ENCODE measurements at places on chromosomes 1 and 21.
A peak's percentile ranks its signal among the peaks of the same experiment; 100 is the strongest.

DNA sequence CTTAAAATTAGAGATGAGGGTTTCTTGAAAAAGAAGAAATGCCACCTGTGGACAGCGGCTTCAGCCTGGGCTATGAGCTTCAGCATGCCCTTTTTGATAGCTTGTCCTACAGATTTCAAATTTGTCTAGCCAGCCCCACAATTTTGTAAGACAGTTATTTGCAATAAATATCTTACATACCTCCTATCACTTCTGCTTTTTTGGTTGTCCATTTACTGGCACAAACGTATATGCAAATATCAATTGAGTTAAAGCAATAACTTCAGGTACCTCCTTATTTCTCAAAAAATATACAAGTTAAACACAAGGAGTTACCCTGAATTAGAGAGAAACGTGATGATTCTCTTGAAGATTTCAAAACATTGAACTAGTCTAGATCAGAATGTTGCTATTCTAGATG, 53.5 kb downstream of the OLFM3 start:
- DNase-seq: no peak

GRCh38 chr1:235935235-235936225, 68.8 kb upstream of the LYST start:
- DNase-seq: no peak

GRCh38 chr1:76256289-76257223, 182.0 kb downstream of the ST6GALNAC3 start:
- DNase-seq: no peak

- DNase-seq: no peak
Observed at GRCh38 chr1:20402585-20403422, 83.2 kb downstream of the CAMK2N1 start.

GRCh38 chr1:212630158-212630900, 21.8 kb downstream of the ATF3 start:
- peak; percentile 59 for DNase-seq

GRCh38 chr1:29371332-29371731, 135.0 kb downstream of the PTPRU start:
- DNase-seq: no peak

DNA sequence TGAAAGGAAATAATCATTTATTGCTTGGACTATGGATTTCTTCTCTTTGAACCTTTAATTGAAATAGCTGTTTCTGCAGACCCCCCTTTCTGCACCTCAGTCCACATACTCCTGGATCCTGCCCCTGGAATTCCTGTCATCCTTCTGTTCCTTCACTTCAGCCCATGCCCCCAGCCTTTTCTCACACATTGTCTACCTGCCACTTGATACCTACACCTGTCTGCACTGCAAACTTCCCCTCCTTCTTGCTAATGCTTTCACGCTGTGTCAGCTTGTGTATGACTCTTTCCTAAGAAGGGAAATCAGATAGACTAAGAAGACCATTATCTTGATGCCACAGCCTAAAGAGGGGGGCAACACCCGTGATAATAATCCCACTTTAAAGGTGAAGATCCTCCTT, 80.3 kb upstream of the EXO1 start:
- no peak for DNase-seq

GRCh38 chr1:197336571-197336970, 68.5 kb downstream of the CRB1 start:
- DNase-seq: no peak

GRCh38 chr1:169765580-169766331, 29.0 kb downstream of the METTL18 start:
- DNase-seq: no peak

DNA sequence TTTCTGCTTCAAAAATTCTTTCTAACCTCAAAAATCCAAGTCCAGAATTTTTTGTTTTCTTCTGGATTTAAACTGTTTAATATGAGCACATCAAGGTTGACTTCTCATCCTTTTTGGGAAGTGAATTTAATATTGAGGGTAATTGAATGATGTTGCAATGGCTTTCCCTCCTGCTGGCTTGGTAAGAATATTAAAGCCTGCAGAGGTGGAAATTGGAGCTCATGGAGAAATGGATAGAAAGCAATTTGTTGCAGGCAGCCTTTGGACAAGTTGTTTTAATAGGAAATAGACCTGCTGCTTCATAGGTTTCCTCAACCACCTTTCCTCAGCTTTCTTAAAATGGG, 124.7 kb downstream of the SYT2 start:
- no peak for DNase-seq

GRCh38 chr1:32126770-32127169, 18.9 kb downstream of the KPNA6 start:
- no peak for DNase-seq

- no peak for DNase-seq
Observed at GRCh38 chr1:89069951-89070350, 4.9 kb upstream of the GBP1 start.

GRCh38 chr1:216983823-216984222, 260.6 kb upstream of the ESRRG start:
- DNase-seq: no peak

DNA sequence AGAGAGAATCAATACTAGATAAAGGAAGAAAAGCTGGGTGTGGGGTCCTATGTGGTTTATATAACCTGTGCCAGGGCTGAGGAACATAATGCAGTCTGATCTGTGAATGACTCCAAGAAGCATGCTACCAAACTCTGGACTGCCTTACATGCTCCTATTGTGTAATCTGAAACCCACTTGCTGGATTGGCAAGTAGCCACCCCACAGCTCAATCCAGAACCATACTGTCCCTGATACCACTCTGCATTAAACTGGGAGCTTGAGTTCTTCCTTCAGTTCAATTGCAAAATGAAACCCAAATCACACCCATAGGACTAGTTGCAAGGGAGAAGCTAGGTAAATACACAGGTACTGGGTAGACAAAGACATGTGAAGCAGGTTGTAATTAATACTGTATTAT, 115.4 kb upstream of the NEGR1 start:
- DNase-seq: no peak

DNA sequence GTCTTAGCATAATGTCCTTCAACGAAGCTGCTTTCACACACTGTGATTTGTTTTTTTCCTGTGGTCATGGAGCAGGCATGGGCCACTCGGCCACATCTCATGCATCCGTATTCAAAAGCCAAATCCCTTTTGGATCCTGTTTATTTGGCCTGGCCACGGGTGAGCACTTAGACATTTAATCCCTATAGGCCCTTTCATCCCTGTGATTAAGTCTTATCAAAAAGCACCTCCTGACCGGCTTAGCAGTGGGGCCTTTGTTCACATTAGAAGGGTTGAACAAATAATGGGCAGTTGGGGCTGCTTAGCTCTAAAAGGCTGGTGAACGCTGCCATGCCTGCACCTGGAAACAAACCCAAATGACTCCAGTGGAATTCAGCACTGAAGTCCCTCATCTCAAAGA, 2.0 kb downstream of the KCNE2 start:
- DNase-seq: no peak

GRCh38 chr1:231964961-231965360, 338.4 kb downstream of the DISC1 start:
- no peak for DNase-seq

DNA sequence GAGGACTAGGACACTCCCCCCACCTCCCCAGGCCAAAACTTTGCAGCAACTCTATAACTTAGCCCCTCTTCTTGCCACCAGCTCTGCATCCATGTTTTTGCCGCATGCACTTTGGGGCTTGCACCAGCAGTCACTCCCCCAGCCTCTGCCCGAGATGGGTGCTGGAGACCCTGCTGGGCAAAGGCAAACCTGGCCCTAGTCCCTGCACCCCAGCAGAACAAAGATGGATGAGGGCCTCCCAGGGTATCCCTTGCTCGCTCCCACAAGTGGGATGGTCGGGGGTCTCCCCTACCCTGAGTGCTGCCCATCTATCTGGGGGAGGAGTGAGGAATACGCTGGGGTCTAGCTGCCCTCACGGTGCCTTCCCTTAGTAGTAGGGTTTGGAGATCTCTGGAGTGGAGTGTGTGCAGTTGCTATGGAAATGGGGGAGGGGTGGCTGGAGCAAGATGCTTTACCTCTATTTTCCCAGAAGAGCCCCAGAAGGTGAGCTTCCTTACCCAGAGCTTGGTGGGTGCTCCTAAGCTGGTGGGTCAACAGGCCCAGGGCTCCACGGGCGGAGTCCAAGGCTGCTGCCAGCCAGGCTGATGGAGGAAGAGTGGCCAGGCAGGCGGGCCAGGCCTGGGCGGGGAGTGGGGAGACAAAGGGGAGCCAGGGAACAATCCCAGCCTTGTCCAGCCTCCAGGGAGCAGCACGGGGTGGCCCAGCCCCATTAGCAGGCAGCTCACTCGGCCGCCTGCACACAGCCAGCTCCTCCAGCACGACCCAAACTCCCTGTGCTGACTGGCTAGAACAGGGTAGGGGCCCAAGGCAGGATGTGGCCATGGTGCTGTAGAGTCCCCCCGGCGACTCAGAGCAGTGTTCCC, at the start of gene PAQR6:
PAQR6 (minus strand) TSS at position 597 of the 863 bp plus-strand sequence. CDS start 1,325 bp downstream, outside the sequence.
- peak; percentile 61 for DNase-seq

DNA sequence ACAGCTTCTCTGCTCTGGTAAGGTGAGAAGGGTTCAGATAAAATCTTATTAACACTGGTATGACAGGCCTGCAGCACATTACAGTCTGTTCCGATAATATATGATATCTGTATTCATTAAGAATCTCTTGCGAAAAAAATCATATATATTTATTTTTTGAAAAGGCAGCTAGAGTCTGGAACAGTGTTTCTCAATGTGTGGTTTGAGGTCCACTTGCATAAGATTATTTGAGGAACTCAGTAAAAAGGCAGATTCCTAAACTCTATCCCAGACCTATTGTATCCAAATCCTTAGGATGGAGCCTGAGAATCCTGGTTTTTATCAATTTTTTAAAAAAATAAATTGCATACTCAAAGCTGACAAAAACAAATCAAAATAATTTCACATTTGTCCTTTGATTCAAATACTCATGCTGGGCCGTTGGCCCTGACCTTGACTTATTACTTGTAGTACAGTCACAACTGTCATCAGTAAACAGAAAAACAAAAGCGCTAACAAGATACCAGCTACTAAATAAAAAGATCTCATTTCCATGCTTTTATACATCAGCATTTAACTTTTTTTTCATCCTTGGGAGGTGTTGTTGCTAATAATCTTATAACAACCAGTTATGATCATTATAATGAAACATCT, 60.6 kb downstream of the RGS2 start:
- DNase-seq: no peak

GRCh38 chr1:36380782-36381181, 4.9 kb downstream of the STK40 start:
- DNase-seq: no peak

- DNase-seq: no peak
Observed at GRCh38 chr1:10672343-10673050, 123.9 kb downstream of the CASZ1 start.

DNA sequence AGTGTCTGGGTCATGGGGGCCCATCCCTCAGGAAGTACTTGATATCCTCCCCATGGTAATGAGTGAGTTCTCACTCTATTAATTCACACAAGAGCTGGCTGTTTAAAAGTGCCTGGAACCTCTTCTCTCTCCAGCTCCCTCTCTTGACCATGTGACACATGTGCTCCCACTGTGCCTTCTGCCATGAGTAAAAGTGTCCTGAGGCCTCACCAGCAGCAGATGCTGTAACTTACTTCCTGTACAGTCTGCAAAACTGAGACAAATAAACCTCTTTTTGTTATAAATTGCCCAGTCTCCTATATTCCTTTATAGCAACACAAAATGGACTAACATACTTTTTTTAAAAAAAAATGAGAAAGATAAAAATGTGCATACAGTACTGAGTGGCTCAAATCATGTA, 24.0 kb downstream of the PUM1 start:
- DNase-seq: no peak

DNA sequence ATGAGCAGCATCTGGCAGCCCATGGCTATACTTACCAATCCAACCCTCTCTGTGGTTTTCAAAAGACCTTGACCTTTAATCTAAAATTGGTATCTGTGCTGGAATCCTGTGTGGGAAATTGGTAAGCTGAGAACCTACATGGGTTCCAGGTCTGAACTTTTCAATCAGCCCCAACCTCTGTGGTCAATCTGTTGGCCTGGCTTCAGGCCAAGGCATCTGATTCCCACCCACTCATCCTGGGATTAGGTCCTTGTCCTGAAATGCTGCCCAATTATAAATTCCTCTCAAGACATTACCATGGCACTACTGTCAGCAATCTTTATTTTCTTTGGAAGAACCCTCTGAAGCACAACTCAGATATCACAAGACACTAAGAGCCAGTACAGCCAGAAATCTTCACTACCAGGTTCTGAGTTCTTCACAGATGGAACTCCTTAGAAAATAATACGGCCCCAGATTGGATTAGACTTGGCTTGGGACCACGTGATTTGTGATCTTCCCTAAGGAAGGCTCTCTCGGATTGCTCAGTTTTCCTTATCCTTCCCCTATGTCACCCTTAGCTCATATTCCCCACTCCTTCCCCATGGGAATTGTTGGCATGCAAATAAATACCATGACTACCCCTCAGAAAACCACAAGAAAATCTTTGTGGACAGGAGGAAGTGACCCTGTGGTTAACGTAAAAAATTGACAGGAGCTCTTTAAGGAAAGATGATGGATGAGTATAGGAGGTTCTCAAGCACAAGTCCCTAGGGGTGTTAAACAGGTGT, 207.9 kb upstream of the ST6GALNAC5 start:
- DNase-seq: no peak

GRCh38 chr1:54968551-54968950, 11.9 kb upstream of the TMEM61 start:
- DNase-seq: no peak

GRCh38 chr1:172515436-172515835, 17.5 kb upstream of the SUCO start:
- DNase-seq: no peak

GRCh38 chr1:41698916-41699860, 214.7 kb upstream of the EDN2 start:
- no peak for DNase-seq

Data from breast epithelium (tissue), 4 donors.